Muscle of back (tissue), 13 donors: ENCODE measurements at places on chromosomes 6 and 20. TPM values are rescaled to one million over a fixed set of nuclear protein-coding genes. Genes with fewer than 3 reads are reported as not detected.

DNA sequence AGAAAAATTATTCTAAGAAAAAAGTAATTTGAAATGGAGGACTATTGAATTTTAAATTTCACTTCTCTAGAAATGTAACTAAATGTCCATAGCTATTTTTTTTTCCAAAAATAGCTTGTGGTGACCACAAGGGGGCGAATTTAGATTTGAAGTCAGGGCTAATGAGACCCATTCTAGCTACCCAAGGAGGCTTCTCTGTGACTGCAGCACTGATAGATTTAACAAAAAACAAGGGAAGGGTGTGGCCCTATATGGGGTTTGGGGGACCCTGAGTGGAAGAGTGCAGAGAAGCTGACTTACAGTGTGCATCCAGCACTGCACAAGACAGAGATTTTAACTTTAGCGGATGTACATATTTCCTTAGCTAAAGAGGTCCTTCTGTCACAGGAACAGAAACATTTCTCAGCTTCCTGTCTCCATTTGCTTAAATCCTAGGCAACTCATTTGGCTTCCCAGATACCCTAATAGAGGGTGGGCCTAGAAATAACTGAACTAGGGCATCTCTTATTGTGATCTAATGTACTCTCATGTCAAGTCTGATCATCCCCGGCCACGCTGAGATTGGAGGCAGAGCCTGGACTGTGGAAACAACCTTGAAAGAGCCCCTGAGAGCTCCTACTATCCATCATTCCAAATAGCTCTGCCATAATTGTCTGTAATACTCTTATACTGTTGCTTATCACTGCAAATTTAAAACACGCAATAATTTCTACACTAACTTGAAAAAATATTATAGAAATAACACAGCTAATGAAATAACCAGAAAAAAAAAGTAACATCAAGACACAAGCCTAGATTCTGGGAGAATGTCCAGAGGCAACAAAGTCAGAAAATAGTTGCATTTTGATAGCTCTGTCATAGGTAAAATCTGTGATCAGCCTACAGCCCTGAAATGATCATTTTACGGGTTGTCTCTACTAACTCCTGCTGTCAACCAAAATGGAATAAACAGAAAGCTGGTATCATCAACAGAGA, 93.6 kb downstream of the SNAP91 start:
- DNase-seq = peak; percentile 42

Gene GSTA1
- 0.69 TPM for polyA plus RNA-seq

- no peak for DNase-seq
Measured at GRCh38 chr6:13831615-13832014, 17.3 kb upstream of the MCUR1 start.

Gene BHLHE23
- polyA plus RNA-seq = not detected

DNA sequence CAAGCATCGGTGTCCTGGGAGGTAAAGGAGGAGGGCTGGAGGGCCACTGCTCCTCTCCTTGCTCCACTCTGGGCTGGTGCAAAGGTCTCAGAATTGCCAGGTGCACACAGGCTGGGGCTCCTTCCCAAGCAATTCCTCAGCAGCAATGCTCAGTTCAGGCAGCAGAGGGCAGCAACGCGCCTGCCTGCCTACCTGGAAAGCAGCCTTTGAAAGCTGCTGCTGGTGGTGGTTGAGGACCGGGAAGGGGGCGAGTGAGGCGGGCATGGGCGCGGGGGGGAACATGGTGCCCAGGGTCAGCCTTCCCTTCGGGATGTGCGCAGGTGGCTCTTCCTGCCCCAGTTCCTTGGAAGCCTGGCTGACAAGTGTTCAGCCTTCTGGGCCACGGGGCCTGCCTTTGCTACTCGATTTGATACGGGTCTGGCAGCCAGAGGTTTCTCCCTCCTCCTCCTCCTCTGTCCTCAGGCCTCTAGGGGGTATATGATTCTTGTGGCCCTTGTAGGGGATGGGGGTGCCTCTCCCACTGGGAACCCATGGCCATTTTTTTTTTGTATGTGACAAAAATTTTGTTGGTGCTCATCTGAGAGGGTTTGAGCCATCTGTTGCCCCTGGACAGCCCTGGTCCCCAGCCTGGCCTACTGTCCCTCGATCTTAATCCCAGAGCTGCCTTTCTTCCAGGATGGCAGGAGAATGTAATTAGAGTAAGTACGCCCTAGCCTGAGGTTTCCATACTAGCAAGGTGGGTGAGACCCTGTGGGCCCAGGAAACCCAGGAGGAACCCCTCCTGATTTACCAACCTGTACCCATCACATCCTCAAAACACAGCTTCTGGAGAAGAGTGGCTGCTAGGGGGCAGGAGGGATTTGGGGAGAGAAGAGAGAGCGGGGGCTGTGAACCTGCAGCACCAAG, 20.1 kb downstream of the MRPS18A start:
- peak; percentile 72 for DNase-seq

DNA sequence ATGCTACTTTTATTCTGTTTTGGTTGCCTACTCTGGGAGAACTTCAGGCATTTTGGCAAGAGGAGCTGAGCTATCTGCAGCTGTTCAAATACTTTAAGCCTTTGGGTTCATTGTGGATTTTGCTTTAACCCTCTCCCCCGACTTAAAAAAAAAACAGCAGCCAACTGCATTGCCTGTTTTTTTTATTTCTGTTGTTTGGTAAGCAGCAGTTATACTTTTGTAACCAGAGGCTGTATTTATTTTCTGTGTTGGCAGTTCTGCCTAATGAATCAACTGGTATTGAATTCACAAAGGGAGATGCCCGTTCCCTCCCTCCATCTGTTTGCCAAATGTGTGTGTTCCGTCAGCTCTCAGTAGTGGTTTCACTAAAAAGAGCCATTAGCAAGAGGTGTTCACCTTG, 484.0 kb downstream of the UTRN start:
- peak; percentile 41 for DNase-seq

Gene CST3
- polyA plus RNA-seq = 99.9 TPM

Gene CDH4
- polyA plus RNA-seq = 1.6 TPM

GRCh38 chr20:62653951-62654685, 11.8 kb downstream of the SLCO4A1 start:
- DNase-seq = no peak

Gene OXT
- 0.59 TPM for polyA plus RNA-seq

GRCh38 chr20:35870541-35871258, 83.6 kb downstream of the SCAND1 start:
- DNase-seq = no peak

- DNase-seq = peak; percentile 61
Measured at GRCh38 chr6:25601800-25602673, 50.0 kb upstream of the SCGN start.

Gene ENPP4
- polyA plus RNA-seq = 33.2 TPM

GRCh38 chr6:56399250-56399671, 151.9 kb upstream of the COL21A1 start:
- DNase-seq = no peak

DNA sequence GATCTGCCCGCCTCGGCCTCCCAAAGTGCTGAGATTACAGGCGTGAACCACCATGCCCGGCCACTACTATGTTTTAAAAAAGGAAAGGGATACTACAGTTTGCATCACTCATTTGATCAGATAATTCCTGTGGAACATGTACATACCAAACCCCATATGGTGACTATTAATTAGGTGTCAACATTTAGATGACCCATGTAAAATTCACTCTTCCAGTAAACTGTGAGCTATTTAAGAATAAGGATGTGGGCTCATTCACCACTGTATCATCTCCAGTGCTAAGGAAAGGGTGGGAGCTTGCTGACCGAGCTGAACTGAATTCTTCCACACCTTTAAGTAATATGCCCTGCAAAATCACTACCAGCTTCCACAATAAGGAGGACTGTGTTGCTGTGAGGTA, 127.5 kb downstream of the BTBD9 start:
- no peak for DNase-seq

Gene POU5F1
- polyA plus RNA-seq = 0.46 TPM

GRCh38 chr20:22303523-22303922, 280.8 kb downstream of the FOXA2 start:
- no peak for DNase-seq

GRCh38 chr6:67615796-67616195, 1019.3 kb upstream of the ADGRB3 start:
- no peak for DNase-seq
